Left lung (tissue), 14 donors: ENCODE measurements at places on chromosomes 7 and 10. TPM values are rescaled to one million over a fixed set of nuclear protein-coding genes. Genes with fewer than 3 reads are reported as not detected.

GRCh38 chr7:15174485-15174884, 271.9 kb upstream of the DGKB start:
- no peak for DNase-seq

GRCh38 chr10:86163522-86164173, 202.9 kb downstream of the GRID1 start:
- DNase-seq, result no peak

- DNase-seq, result no peak
Observed at GRCh38 chr10:73248259-73248724, 1.2 kb upstream of the DNAJC9 start.

DNA sequence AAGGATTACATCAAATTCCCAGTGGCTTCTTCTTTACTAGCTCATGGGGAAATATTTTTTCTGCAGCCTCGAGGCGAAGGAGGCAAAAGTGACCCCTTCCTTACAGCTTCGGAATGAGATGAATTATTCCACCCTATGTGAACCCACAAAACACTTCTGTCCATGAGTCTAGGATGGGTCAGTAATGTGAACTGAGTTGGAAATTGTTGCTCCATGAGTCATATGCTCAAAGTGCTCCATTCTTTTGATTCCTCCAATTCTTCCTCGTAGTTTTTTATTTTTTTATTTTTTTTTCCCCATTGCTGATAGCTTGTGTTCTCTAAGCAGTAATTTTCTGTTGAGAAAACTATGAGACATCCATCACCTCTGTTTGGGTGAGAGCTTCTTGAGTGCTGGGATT, 31.7 kb upstream of the FAM204A start:
- DNase-seq, result no peak

DNA sequence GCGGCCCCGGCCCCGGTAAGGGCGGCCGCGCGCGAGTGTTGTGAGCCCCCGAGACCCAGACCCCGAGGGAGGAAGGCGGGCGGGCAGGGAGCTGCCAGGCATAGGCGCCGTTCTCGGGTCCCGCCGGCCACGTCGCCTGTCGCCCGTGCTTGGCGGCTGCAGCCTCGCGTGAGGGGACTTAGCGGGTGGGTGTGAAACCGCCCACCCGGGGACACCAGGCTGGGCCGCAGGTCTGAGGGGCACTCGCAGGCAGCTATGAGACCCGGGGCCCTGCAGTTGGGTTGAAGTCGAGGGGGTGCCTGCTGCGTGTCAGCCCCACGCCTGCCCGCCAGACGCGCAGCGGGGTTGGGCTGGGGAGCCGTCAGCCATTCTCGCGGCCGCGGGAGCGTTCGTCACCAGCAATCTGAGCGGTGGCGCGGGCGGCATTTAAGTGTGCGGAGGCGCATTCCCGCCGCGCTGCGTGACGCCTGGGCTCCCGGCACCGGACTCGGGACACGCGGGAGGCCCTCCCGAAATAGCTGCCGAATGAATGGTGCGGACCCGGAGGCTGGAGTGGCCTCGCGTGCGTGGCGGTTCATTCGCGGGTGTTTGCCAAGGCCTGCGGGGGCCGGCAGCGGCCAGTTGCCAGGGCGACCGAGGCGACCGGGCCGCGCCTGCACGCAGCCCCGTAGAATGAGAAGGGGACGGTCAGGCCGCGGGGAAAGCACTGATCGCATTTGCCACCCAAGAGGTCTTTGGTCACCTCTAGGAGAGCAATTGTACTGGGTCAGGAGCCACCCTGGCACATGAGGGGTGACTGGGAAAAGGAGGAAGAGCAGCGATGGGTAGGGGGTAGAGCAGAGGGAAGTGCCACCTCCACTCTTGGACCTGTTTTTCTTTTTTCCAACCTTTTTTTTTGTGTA, 750 bp downstream of the ZNF398 start:
- peak; percentile 49 for DNase-seq

GRCh38 chr10:15805395-15806058, 54.8 kb downstream of the MINDY3 start:
- no peak for DNase-seq

DNA sequence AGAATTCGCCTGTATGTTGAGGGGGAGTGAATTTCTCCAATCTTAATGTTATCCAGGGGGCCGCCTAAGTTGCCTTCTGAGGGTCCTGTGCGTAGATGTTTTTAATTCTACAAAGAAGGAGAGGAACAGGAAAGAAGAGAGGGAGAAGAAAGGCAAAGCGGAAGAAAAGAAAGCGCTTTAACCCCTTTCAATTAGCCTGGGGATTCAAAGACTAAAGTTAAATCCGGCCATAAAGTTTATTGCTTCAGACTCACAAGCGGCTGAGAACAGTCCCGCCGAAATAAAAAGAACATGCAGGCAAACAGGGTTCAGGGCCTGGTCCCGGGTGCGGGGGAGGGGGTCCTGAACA, 4.5 kb downstream of the HOXA5 start:
- peak; percentile 22 for DNase-seq

- DNase-seq, result no peak
Observed at GRCh38 chr7:16918288-16918895, 36.6 kb upstream of the AGR3 start.

GRCh38 chr10:99880080-99880835, 97.8 kb downstream of the ABCC2 start:
- no peak for DNase-seq

GRCh38 chr10:94108200-94108599, 114.5 kb downstream of the PLCE1 start:
- DNase-seq, result no peak

- peak; percentile 29 for DNase-seq
Observed at GRCh38 chr10:44913350-44914081, 2.4 kb downstream of the TMEM72 start.

GRCh38 chr7:112511451-112512202, 30.8 kb downstream of the LSMEM1 start:
- no peak for DNase-seq

GRCh38 chr10:91190388-91190870, 30.0 kb upstream of the PCGF5 start:
- no peak for DNase-seq

DNA sequence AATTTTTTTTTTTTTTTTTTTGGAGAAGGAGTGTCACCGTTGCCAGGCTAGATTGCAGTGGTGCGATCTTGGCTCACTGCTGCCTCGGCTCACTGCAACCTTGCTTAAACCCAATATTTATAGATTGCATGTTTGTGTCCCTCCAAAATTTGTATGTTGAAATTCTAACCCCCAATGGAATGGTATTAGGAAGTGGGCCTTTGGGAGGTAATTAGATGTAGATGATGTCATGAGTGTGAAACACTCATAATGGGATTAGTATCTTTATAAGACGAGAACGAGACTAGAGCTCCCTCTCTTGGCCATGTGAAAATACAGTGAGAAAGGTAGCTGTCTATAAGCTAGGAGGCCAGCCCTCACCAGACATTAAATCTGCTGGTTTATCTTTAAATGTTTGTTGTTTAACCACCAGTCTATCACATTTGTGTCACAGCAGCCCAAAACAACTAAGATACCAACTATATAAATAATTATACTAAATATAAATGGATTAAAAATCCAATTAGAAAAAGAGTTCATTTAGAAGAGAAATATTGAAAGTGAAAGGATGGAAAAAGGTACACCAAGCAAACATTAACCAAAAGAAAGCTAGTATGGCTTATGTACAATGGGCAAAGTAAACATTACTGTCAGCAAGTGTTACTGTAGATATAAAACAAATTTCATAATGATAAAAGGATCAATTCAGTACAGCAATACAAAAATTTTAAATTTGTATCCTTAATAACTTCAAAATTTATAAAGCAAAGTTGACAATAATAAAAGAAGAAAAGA, 9.3 kb downstream of the TCAF1 start:
- no peak for DNase-seq

DNA sequence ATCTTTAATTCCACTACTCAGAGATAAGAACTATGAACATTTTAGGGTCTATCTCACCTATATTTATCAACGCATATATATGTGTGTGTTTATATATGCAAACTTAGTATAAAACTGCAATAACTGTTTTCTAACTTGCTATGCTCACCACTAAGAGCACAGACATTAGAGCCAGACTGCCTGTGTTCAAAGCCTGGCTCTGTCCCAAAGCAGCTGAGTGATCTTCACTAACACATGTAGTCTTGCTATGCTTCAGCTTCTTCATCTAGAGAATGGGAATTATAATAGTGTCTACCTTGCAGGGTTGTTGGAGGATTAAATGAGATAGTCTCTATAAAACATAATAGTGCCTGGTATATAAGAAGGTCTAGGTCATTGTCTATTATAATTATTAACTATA, 165.5 kb downstream of the MAGI2 start:
- DNase-seq, result no peak

Gene AKR1C2
- 8.3 TPM for polyA plus RNA-seq

Gene FOXI2
- polyA plus RNA-seq, result not detected

Gene BTRC
- 27.4 TPM for polyA plus RNA-seq

Gene RPEL1
- 0.11 TPM for polyA plus RNA-seq

Gene PDE1C
- 5.6 TPM for polyA plus RNA-seq
